NCI-H1048 (cell line): ENCODE measurements at places on chromosomes 12 and 14.

DNA sequence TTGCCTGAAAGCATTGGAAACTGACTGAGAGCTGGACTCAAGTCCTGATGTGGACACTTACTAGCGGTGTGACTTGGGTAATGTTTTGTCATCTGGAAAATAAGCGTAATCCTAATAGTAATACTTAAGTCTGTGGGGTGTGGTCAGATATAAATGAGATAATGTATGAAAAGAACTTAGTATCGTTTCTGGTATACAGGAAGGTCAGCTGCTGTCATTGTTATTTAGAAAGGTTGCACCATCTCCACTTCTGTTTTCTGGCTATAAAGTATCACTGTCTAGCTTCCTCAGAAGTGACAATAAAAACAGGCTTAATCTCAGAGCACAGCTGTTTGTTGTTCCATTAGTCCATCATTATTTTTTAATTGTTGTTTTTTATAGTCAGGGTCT lies 34.1 kb upstream of the TUBA1C start:
- DNase-seq: no peak

- no peak for DNase-seq
These were observed 50.7 kb upstream of the MAP1LC3B2 start for GRCh38 chr12:116508145-116509121.

GRCh38 chr12:53756300-53757100 lies 4.7 kb upstream of the CISTR start:
- DNase-seq: no peak

- DNase-seq: no peak
These were observed 161.9 kb upstream of the RASSF8 start for GRCh38 chr12:25796523-25797000.

GRCh38 chr12:122985338-122986257 lies 5.1 kb downstream of the ARL6IP4 start:
- no peak for DNase-seq

- peak; percentile 41 for DNase-seq
These were observed 179.9 kb upstream of the PELI2 start for GRCh38 chr14:55938249-55938791.

DNA sequence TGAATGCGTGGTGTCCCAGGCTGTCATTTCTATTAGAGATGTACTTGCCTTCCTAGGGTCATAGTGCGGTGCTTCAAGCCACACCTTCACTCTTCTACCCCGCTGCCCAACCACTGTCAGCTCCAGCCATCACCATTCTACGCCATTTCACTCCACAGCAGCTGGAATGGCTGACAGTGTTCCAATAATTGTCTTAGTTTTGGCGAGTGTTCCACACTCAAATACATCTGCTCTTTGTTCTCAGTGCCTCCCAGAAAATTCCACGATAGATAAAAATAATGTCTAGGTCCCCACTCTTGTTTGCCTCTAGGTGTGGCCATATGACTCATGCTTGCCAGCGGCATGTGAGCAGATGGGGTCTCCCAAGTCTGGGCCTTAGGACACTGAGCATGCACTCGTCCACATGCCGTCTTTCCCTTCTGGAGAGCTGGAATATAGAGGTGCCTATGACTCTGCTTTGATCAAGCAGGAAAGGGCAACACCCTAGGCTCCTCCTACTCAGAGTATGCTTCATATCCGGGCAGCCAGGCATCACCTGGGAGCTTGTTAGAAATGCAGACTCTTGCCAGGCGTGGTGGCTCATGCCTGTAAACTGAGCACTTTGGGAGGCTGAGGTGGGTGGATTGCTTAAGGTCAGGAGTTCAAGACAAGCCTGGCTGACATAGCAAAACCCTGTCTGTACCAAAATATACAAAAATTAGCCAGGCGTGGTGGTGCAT lies 163.0 kb downstream of the BRMS1L start:
- DNase-seq: no peak

DNA sequence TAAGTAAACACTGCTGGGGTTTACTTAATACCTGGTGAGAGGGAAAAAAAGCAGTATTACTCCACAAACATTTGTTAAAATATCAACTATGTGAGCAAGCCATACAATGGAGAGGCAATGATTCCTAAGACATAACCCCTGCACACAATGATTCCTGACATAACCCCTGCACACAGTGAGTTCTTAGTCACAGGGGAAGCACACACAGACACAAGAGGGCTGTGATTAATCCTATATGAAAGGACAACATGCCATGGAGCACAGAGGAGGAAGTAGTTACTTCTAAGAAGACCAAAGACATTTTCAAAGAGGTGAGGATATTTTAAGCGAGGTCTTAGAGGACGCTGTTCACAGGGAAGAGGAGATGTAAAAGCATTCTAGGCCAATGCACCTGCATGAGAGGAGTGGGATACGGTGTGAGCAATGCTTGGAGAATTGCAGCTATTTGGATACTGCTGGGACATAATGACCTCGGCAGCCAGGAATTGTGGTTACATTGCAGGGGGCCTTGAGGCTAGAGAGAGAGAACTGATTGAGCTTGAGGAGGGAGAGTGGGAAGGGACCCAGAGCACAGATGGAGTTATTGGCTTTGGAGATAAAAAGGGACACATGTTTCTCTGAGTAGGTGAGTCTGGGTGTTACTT lies 211.9 kb downstream of the APAF1 start:
- DNase-seq: no peak

DNA sequence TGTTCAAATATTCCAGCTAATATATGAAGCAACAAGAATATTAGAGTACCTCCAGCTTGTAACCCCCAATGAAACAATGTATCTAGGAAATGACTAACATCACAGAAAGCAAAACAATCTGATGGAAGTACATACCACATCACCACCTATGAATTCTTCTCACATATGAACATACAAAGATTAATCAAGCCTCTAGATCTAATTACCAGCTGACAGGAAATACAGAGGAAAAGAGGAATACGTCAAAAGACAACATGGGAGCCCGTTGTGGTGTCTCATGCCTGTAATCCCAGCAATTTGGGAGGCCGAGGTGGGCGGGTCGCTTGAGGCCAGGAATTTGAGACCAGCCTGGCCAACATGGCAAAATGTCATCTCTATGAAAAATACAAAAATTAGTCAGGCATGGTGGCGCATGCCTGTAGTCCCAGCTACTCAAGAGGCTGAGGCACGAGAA lies 7.5 kb downstream of the NEDD8 start:
- DNase-seq: no peak

GRCh38 chr14:89899291-89899690 lies 55.2 kb downstream of the EFCAB11 start:
- no peak for DNase-seq

DNA sequence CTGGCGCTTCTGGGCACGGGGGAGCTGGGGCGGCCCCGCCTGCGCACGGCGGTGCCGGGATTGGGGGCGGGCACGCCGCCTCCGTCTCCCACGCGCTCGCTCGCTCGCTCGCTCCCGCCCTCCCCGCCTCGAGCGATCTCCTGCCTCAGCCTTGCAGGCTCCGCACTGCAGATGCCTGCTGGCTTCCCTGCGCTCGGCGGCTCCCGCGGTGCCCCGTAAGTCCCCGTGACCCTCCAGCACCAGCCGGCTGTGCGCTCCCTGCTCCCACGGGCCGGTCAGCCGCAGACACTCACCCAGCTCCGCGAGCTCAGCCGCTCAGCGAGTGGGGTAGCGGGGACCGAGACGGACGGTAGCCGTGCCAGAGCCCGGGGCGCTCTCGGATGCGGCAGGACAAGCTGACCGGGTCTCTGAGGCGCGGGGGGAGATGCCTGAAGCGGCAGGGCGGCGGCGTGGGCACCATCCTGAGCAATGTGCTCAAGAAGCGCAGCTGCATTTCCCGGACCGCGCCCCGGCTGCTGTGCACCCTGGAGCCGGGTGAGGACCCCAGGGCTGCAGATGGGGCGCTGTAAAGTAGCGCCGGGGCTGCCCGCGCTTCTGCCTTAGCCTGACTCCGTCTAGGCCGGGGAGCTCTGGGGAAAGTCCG lies at the start of gene TBC1D30:
TBC1D30 (plus strand) TSS at position 148 of the 643 bp plus-strand sequence; CDS start at position 381, 233 bp downstream.
- DNase-seq: no peak

DNA sequence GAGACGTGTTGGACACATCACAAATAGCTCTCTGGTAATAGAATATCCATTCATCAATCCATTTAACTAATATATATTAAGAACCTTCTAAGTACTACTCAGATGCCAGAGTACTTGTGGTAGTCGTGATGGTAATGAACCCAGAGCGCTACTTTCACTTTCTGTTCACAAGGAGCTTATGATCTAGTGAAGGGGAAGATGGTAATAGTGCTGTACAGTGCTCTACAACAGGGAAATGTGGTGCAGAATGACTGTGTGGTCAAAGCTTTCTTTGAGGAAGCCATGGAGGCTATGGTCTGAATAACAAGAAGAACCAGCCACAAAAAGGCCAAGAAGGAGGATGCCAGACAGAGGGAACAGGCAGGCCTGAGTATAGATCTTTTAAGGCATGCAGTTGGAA lies 212.0 kb downstream of the PTPRO start:
- DNase-seq: no peak

GRCh38 chr14:21915826-21916225 lies 242.2 kb upstream of the OR4E1 start:
- DNase-seq: no peak

DNA sequence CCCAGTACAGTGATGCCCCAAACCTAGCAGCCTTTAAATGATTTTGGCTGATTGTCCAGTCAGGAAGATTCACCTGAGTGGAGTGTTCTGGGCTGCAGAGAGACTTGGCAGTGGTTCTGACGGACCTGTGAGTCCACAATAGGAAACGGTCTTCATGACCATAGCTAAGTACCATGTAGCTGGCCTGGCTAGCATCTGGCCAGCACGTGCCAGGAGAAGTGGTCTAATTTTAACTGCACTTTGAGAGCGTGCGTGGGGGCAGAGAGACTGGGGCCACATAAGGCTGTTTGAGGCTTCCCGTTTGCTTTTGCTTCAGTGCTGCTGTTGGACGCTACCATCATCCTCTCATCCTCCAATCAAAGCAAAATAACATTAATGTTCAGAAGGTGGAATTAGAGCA lies 54.7 kb downstream of the PPM1A start:
- no peak for DNase-seq

- DNase-seq: no peak
These were observed 5.4 kb downstream of the FOXJ2 start for GRCh38 chr12:8037947-8038346.

- no peak for DNase-seq
These were observed 79.6 kb downstream of the PITPNM2 start for GRCh38 chr12:123071099-123071800.

DNA sequence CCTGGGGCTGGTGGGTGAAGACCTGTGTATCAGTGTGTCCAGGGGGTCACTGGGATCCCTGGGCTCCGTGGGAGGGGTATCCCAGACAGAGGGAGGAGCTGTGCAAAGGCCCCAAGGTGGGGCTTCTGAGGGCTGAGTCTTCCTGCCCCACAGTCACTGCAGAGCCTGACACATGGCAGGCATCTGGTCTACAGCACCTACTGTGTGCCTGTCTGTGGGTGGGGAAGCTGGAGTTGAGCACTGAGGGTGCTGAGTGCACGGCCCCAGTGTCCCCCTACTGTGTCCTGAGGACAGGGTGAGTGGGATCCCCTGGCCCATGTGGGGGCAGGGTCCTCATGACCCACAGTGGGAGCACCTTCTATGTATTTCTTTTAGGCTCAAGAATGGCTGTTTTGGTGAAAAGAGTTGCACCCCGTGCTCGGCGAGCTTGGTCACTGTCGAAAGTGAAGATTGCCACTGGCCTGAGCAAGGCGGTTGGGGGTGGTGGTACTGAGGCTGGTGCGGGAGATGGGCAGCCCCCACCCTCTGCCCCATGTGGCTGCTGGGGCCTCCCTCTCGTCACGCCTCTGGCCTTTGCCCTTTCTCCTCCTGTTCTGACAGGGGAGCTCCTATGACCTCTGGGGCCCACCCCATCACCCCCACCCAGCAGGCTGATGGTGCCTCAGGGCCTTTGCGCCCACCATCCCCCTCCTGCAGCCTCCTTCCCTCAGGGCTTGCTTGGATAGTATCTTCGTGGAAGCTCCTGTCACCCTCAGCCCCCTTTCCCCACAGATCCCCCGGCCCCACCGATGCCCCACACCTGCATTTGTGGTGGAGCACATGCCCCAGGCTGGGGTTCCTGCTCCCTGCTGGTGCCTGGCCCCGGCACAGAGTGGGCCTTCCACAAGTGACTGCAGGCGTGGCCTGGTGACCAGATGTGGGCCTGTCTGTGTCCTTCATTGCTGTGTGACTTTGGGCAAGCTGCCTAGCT lies 55.8 kb downstream of the BEGAIN start:
- DNase-seq: no peak

GRCh38 chr14:81219759-81220579 lies 790 bp downstream of the GTF2A1 start:
- DNase-seq: peak; percentile 10

GRCh38 chr12:75549989-75550388 lies 38.6 kb upstream of the KRR1 start:
- no peak for DNase-seq

- DNase-seq: no peak
These were observed 47.1 kb downstream of the ABCD2 start for GRCh38 chr12:39572551-39572950.

DNA sequence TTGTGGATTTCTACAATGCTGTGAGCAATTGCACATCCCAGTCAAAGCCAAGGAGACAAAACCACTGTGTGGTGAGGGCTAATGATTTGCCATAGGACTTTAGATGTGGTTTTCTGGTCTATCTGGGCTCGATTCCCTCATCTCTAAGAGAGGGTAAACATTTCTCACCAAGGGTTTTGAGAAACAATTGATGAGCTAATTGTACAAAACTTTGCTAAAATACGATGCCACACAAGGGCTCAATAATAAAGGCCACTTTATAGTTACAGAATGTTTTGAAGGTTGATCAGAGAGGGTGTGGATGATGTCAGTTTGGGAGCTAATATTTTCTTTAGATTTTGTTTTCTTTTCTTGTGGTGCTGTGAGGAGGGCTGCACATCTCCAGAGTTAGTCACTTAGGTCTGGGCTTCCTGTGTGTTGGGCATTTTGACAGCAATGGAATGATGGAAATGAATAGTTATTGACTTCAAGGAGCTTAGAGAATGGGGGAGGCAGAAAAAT lies 60.8 kb upstream of the SLC38A4 start:
- DNase-seq: no peak

DNA sequence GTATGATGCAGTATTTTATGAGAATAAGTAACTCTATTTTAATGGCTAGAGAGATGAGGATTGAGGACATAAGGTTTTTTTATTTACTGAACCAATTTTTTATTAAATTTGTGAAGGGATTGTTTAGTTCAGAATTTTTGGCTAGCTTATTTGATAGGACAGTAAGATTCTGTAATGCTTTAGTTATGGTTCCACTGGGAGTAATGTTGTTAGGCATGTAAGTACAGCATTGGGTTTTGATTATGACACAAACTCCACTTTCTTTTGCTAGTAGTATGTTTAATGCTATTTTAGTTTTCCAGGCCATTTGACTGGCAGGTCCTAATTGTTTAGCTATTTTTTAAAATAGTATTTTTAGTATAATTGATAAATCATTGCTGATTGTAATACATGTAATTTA lies 33.8 kb upstream of the LRRC10 start:
- no peak for DNase-seq

GRCh38 chr14:52179141-52179790 lies 88.2 kb upstream of the PTGDR start:
- no peak for DNase-seq

DNA sequence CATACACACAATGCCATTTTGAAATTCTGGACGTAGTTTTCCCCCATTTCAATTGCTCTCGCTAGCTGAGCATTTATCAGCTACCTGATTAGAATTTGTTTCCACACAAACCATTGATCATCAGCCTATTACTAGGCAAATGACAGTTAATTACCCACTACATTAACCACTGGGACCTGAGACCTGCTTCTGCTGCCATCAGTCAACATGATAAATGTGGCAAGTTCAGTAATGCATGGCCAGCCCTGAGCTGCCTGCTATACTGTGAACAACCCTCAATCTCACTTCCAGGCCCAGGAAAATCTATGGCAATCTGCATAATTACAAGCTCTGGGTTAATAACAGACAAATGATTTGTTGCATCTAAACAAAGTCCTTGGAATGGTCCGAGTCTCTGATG lies 43.5 kb downstream of the LMO3 start:
- DNase-seq: no peak
